ENCODE measurements at places on chromosomes 11 and 22. TPM values are rescaled to one million over a fixed set of nuclear protein-coding genes. Genes with fewer than 3 reads are reported as not detected.

DNA sequence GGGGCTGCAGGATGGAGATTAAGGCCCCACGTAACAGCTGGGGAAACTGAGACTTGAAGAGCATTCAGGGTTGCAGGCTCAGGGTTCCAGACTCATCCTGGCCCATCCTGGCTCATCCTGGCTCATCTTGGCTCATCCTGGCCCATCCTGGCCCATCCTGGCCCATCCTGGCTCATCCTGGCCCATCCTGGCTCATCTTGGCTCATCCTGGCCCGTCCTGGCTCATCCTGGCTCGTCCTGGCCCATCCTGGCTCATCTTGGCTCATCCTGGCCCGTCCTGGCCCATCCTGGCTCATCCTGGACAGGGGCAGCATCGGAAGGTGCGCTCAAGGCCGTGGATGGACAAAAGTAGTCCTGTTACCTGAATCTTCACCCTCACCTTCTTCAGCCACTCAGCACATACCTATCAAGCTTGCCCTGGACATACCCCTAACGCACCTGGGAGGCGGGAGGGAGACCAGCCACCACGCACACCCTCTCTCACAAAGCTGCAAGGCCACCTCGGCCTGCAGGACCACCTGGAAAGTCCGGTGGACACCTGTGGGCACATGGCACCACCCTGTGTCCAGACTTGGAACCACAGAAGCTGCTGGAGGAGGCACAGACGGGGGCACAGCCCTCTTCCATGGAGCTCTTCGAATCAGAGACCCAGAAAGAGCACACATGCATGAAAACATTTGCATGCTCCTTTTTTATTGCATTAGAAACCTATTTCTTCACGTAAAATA is 20.3 kb upstream of the NLRP6 start:
- no peaks in the 10 kb centered on the region for H3K36me3 ChIP-seq
- H3K4me1 ChIP-seq, result no peaks in the 10 kb centered on the region
- no peak overlapping the region for H3K27ac ChIP-seq

- H3K27me3 ChIP-seq, result no peaks in the 10 kb centered on the region
- no peak overlapping the region for H3K27ac ChIP-seq
- no peak overlapping the region for H3K4me3 ChIP-seq
These were observed 30.1 kb downstream of the IGHMBP2 start for GRCh38 chr11:68933605-68934320.

DNA sequence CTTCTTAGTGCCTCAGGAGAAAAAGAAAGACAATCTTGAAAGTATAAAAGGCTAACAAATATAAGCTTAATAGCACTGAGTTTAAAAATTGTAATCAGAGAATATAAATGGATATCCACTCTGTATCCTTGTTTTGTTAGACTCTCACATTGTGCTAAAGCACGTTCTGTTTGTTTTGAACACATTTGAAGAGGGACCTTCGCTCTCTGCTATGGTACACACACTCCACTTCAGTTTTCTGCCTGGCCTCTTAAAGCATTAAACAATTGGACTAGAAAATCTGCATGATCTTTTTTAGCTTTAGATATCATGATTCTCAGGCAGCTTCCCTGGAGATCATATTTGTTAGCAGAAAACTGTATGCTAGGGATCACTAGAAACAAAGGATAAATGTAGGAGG is 40.3 kb upstream of the PGR start:
- H3K4me3 ChIP-seq, result no peak overlapping the region
- no peak for DNase-seq
- H3K36me3 ChIP-seq, result no peaks in the 10 kb centered on the region
- no peak overlapping the region for H3K27ac ChIP-seq
- no peaks in the 10 kb centered on the region for H3K4me1 ChIP-seq

- DNase-seq, result no peak
- no peak overlapping the region for H3K4me3 ChIP-seq
- peak overlapping the region; percentile 1 for H3K27ac ChIP-seq
- no peaks in the 10 kb centered on the region for H3K36me3 ChIP-seq
- peaks cover 54% of the 10 kb centered on the region for H3K4me1 ChIP-seq
- H3K27me3 ChIP-seq, result no peaks in the 10 kb centered on the region
These were observed 3.4 kb downstream of the LRP4 start for GRCh38 chr11:46914910-46915309.

DNA sequence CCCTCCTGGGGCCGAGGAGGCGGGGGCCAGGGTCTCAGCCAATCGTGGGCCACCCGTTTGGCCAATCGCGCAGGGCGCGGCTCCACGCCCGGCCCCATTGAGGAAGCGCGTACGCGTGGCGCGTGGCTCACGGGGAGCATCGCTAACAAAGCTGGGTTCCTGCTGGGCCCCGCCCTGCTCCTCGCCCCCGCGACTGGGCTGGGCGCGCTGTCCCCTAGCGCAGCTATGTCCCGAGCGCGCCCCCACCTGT is 614 bp upstream of the ASCL2 start:
- H3K27me3 ChIP-seq, result peaks cover 69% of the 10 kb centered on the region
- no peak overlapping the region for H3K4me3 ChIP-seq

DNA sequence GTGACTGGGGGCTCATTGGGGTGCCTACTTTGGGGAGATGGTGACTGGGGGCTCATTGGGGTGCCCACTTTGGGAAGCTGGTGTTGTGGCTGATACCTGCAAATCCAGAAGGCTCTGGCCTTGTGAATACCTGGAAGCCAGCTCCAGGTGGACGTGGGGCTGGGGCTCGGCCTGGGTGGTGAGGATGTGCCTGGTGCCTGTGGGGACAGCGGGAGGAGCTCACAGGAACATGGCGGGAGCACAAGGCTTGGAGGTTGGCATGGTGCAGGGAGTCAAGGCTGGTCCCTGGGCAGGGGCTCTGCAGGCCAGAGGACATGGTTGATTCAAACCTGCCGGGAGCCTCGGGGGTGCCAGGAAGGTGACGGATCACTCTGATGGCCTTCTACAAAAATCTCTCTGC is 1165.7 kb downstream of the BRD1 start:
- H3K4me3 ChIP-seq, result no peak overlapping the region
- no peak overlapping the region for H3K27ac ChIP-seq
- H3K4me1 ChIP-seq, result peaks cover 23% of the 10 kb centered on the region
- no peaks in the 10 kb centered on the region for H3K27me3 ChIP-seq
- DNase-seq, result no peak

- no peak for DNase-seq
- no peaks in the 10 kb centered on the region for H3K27me3 ChIP-seq
- no peaks in the 10 kb centered on the region for H3K36me3 ChIP-seq
These were observed 340.3 kb downstream of the LUZP2 start for GRCh38 chr11:24837112-24837511.

DNA sequence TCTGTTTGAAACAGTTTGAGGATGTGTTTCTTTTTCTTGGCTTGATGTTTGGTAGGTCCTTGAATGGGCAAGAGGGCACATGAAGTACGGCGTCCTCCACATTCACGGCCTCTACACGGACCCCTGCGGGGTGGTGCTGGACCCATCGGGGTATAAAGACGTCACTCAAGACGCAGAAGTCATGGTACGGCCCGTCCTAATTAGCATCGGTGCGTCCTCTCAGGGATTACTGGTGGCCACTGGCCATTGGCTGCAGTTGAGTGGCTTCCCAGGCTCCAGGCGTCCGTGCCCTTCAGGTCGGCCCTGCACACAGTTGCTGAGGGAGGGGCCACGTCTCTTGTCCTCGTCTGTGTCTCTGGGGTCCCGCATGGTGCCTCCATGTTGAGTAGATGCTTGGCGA is 20.8 kb downstream of the FAM118A start:
- H3K27me3 ChIP-seq, result no peaks in the 10 kb centered on the region
- H3K27ac ChIP-seq, result no peak overlapping the region
- DNase-seq, result no peak

GRCh38 chr11:75365711-75366181 is 14.3 kb upstream of the ARRB1 start:
- no peaks in the 10 kb centered on the region for H3K36me3 ChIP-seq
- no peak overlapping the region for H3K4me3 ChIP-seq
- no peaks in the 10 kb centered on the region for H3K27me3 ChIP-seq
- no peak overlapping the region for H3K27ac ChIP-seq
- no peak for DNase-seq

GRCh38 chr22:17229991-17230630 is 10.9 kb upstream of the ADA2 start:
- H3K36me3 ChIP-seq, result no peaks in the 10 kb centered on the region
- H3K4me1 ChIP-seq, result no peaks in the 10 kb centered on the region
- H3K4me3 ChIP-seq, result no peak overlapping the region
- no peak for DNase-seq
- H3K27ac ChIP-seq, result no peak overlapping the region

DNA sequence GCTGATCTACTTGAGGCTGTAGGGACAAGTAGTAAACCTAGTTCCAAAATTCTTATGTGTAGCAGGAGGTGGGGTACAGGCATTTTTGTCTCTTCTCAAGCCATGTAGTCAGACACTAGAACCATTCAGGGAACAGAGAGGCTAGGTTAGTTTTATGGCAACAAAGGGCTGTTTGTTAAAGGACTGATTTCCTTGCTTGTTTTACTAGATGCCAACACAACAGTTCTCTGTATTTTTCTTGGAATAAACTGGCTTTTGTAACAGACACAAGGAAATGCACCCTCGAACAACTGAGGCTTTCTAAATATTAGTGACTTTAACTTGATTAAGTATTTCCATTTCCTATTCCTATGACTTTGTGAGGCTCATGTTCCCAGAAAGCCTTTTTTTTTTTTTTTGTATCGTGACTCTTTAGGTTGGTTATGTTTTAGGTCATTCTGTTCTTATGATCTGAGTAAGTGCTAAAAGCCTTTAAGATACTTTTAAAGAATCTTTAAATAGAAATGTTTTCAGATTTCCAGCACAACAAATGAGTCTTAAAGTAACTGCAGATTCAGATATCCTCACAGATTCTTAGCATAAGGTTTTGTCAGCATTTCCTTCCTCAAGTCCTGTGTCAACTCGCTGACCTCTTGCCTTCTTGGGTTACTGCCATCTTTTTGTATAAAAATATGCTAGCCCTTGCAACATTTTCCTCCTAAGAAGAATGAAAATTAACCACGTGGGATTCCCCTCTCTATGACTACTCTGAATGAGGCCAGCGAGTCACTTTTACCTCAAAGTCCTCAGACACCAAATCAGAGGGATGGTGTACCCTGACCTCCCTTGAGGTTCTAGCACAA is 92.5 kb downstream of the CCDC83 start:
- no peak overlapping the region for H3K4me3 ChIP-seq
- H3K4me1 ChIP-seq, result no peaks in the 10 kb centered on the region
- H3K27ac ChIP-seq, result no peak overlapping the region
- no peak for DNase-seq
- no peaks in the 10 kb centered on the region for H3K36me3 ChIP-seq

DNA sequence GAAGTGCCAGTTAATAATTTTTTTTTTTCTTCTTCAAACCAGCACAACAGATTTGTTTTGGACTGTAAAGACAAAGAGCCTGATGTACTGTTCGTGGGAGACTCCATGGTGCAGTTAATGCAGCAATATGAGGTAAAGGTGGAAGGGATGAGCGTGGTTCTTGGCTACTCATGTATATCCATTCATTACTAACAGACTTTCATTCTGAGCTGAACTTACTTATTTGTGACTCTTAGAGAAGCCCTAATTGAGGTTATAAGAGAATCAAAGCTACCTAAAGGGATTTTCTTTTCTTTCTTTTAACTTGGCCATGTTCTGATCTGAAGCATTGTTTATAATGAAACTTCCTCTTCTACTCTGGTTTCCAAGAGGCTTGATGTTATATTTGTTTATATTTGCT is 15.8 kb downstream of the PAFAH1B2 start:
- H3K27ac ChIP-seq, result no peak overlapping the region
- no peak overlapping the region for H3K4me3 ChIP-seq
- no peak for DNase-seq
- no peaks in the 10 kb centered on the region for H3K27me3 ChIP-seq
- H3K36me3 ChIP-seq, result peaks cover 71% of the 10 kb centered on the region

GRCh38 chr22:37626144-37626543 is 13.3 kb upstream of the SH3BP1 start:
- peak overlapping the region; percentile 65 for H3K27ac ChIP-seq
- H3K4me1 ChIP-seq, result peaks cover 14% of the 10 kb centered on the region
- DNase-seq, result peak; percentile 39
- no peak overlapping the region for H3K4me3 ChIP-seq

GRCh38 chr22:33771136-33771535 is 149.1 kb downstream of the LARGE1 start:
- H3K4me3 ChIP-seq, result no peak overlapping the region
- H3K27ac ChIP-seq, result no peak overlapping the region
- no peak for DNase-seq
- H3K36me3 ChIP-seq, result no peaks in the 10 kb centered on the region
- no peaks in the 10 kb centered on the region for H3K4me1 ChIP-seq

GRCh38 chr22:32911503-32911902 is 110.0 kb downstream of the TIMP3 start:
- no peak overlapping the region for H3K4me3 ChIP-seq
- no peaks in the 10 kb centered on the region for H3K4me1 ChIP-seq
- no peak for DNase-seq
- no peaks in the 10 kb centered on the region for H3K27me3 ChIP-seq

DNA sequence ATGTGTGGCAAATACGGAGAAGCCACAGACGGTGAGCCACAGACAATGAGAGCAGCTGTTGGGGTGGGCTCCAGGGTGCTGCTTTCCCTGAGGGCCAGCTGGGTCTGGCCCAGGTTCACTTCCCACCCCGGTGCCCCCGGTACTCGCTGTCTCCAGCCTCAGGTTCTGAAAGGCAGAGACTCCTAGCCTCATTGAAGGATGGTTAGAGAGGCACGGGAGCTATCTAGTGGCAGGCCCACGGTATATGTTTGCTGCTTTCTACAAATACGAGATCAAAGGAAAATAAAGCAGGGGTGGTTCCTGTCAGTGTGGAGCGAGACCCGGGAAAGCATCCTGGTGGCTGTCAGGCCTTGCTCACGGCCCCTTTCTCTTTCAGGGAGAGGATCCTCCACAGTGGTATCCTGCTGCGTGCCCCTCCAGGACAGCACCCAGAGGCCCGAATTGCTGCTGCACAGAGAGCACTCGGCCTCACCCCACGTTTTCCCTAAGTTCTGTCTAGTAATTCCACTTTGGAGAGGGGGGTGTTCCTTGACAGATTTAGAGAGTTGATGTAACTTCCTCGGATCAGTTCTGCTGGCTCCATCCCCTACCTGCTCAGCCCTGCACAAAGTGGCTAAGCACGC is 3.0 kb downstream of the TMEM80 start:
- H3K27ac ChIP-seq, result no peak overlapping the region
- no peaks in the 10 kb centered on the region for H3K36me3 ChIP-seq
- H3K27me3 ChIP-seq, result no peaks in the 10 kb centered on the region
- DNase-seq, result no peak
- peaks cover 6% of the 10 kb centered on the region for H3K4me1 ChIP-seq
- no peak overlapping the region for H3K4me3 ChIP-seq

- H3K36me3 ChIP-seq, result no peaks in the 10 kb centered on the region
- no peak overlapping the region for H3K27ac ChIP-seq
- DNase-seq, result no peak
These were observed 2.8 kb downstream of the CD82 start for GRCh38 chr11:44568331-44568657.

Gene SCGB1C1
- not detected for total RNA-seq

Gene UPK3A
- not detected for total RNA-seq

Gene FREY1
- 3.8 TPM for total RNA-seq

Gene OSM
- not detected for total RNA-seq

Gene TYR
- total RNA-seq, result not detected

Gene RAC2
- 5.8 TPM for total RNA-seq

Gene TRPC6
- not detected for total RNA-seq

Gene CARNS1
- 0.28 TPM for total RNA-seq

Gene TRIM6
- total RNA-seq, result 0.13 TPM

Gene BRSK2
- 2.2 TPM for total RNA-seq

Gene C11orf16
- total RNA-seq, result not detected

All from A673 (cell line).